Activated T-helper 1 cell treated with Interleukin-2 at 50 U/mL for 16 hours (primary cell): ENCODE measurements at places on chromosomes 13 and 19.

DNA sequence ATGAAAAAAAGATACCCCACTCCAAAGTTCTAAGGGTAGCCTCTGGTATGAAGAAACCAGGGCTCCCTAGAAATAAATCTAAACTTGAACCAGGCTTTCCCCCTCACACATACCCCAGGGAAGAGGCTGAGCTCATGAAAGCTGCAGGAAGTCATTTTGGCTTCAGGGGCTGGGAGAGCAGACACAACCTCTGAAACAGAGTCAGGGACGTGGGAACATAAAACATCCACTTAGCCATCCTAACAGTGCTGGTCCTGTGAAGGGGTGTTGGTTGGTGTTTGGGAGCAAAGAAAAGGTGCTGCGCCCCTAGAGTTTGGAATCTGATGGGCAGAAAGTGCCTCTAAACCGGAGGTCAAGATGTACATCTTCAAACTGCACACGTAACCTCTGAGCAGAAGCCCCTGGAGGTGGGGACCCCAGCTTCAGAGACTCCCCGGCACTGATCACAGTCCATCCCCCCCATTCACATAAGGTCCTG, 15.8 kb downstream of the RAB3D start:
- no peak for DNase-seq

- no peak for DNase-seq
Observed at GRCh38 chr19:51091895-51092873, 9.5 kb upstream of the KLK14 start.

DNA sequence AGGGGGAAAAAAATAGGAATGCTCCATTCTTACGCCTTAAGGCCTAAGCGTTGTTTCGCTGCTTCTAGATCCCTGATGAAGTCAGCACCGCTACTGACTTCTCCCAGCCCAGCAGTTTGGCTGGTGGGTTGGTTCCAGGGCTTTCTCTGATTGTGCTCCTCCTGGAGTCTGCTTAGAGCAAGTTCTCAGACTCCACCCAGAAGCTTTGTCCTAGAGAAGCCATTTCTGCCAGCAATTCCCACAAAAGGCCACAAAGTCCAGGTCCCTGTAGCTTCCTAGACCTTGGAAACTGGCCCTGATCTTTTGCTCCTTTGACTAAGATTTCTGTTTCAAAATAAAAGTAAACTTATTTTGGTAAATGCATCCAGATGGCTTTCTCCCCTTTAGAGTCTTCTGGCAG, 65.4 kb downstream of the KCTD12 start:
- DNase-seq, result no peak

DNA sequence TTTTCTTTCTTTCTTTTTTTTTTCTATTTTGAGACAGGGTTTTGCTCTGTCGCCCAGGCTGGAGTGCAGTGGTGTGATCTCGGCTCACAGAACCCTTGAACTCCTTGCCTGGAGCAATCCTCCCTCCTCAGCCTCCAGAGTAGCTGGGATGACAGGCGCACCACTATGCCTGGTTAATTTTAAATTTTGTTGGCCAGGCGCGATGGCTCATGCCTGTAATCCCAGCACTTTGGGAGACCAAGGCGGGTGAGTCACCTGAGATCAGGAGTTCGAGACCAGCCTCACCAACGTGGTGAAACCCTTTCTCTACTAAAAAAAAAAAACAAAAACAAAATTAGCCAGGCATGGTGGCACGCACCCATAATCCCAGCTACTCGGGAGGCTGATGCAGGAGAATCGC, 8.7 kb upstream of the SBNO2 start:
- no peak for DNase-seq

- DNase-seq, result no peak
Observed at GRCh38 chr13:112159575-112160547, 92.9 kb downstream of the SOX1 start.

- DNase-seq, result no peak
Observed at GRCh38 chr13:39602614-39603366, at the start of gene LHFPL6. TSS of gene LHFPL6 (minus strand) at chr13:39603193.

DNA sequence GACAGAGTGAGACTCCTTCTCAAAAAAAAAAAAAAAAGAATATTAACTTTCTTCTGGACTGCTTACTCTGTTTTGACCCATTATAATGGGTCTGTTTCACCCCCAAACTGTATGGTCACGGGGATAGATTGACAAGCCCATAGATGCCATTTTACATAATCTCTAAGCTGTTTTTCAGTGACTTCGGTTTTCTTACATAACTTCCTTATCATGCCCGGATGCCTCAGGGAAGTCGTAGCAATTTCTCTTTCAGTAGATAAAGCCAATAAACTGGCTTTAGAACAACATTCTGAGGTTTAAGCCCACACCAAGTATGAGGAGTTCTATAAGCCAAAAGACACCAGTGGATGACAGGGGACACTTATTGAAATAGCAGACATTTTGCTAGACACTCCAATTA, 5.9 kb upstream of the ZNF254 start:
- DNase-seq, result no peak

DNA sequence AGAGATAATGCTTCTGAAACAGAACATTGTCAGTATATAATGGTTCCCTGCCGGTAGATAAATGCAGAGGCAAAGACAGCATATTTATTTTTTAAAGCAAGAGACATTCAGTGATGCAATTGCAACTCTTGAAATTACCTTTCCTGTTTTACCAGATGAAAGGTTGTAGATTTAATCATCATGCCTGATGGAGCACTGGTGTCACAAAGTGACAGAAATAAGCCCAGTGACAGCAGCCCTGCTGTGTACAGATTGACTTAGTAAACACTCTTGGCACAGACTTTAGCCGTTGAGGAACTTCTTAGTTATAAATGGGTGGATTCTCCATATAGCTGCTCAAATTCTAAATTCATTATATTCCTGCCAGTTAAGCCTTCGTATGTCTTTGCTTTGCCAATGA, 172.5 kb downstream of the ITGBL1 start:
- DNase-seq, result no peak

- DNase-seq, result peak; percentile 9
Observed at GRCh38 chr19:14116918-14117578, 514 bp downstream of the PRKACA start.

- DNase-seq, result no peak
Observed at GRCh38 chr13:92362717-92363116, 863.9 kb upstream of the GPC6 start.

DNA sequence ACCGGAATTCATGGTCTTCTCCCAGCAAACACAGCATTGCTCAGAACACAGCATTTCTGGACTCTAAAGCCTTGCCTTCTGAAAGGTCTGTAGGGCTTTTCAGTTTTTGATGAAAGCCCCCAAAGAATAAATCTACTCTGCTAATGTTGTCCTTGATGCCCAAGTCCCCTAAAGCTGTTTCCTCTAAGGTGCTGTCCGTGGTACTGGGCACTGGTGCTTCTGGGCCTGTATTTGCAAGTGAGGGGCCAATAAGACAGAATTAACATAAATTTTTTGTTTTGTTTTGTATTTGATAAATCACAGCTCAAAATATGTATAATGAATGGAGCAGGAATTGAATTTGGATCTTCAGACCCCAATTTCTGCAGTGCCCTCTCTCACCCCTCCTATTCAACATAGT, 12.1 kb upstream of the LGALS13 start:
- DNase-seq, result no peak

DNA sequence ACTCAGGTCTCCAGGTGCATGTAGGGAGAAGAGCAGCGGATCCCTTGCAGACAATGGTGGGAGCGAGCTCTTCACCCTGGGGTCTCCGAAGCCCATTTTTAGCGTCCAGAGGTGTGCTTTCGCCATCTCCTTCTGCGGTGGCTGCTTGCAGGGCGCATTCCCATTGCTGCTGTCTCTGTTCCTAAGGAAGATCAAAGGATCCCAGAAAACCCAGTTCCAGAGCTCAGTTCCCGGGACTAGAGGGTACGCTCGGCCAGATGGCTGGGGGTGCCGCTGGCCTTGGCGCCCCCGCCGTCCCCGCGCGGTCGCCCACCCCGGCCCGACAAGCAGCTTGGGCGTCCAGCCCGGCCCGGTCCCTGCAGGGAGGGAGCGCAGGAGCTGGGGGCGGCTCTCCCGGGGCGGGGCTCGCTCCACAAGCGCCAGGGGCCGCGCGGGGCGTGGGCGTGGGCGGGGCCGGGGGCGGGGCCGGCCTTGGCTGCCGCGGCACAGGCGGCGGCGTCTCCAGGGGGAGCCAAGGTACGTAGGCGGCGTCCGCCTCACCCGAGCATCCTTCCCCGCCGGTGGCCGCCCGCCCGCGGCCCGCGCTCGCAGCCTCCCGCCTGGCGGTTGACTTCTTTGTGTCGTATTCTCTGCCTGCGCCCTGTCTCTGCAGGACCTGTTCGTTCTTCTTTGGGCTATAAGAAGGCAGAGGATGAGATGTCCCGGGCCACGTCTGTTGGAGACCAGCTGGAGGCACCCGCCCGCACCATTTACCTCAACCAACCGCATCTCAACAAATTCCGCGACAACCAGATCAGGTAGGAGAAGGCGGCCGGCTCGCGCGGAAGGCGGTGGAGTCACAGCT, 96.8 kb downstream of the ATP8A2 start:
- no peak for DNase-seq

GRCh38 chr19:16290692-16291091, 33.9 kb upstream of the KLF2 start:
- no peak for DNase-seq

- no peak for DNase-seq
Observed at GRCh38 chr19:18416778-18417249, 2.4 kb upstream of the SSBP4 start.

DNA sequence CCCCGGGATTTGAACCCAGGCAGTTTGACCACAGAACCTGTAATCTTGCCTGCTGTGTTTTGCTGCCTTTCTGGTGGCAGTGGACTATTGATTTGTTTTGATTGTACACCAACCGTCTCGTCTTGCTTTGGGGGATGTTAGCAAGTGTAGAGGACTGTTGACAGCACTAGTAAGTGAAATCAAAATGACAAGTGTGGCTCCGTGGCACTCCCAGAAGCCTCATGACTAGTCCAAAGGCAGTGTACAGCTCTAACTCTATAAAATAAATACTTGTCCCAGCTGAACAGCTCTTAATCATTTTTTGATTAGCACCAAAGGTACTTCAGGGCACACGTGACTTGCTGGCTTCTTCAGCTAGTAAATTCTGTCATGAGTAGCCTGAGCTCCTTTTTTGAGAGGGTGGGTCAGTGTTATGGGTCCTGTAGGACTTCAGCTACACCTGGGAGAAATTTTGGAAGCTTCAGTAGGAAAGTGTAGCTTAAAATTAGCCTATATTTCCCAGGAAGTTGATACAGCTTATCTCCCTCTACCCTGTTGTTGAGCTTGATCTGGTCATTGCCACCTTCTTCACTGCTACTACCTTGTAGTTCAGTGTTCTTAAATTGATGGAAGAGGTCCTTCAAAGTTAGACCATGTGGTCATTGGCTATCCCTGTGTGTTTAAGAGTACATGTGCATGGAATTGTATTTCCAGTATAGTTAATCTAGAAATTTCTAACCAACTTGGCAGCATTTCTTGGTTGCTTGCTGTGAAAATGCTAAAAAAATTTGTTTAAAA, 15.1 kb downstream of the TM9SF2 start:
- DNase-seq, result no peak

DNA sequence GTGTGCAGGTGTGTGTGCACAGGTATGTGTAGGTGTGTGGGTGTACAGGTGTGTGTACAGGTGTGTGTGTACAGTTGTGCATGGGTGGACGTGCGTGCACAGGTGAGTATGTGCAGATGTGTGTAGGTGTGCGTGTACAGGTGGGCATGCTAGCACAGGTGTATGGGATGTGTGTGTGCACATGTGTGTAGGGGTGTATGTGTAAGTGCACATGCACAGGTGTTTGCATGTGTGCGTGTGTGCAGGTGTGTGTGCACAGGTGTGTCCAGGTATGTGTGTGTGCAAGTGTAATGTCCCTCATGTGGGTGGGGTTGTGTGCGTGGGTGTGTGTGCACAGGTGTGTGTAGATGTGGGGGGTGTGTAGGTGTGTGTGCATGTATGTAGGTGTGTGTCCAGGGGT, 27.5 kb upstream of the TFDP1 start:
- DNase-seq, result no peak

GRCh38 chr13:92179223-92179622, 780.8 kb downstream of the GPC5 start:
- no peak for DNase-seq

GRCh38 chr13:29855784-29856183, 5.4 kb upstream of the UBL3 start:
- DNase-seq, result no peak

DNA sequence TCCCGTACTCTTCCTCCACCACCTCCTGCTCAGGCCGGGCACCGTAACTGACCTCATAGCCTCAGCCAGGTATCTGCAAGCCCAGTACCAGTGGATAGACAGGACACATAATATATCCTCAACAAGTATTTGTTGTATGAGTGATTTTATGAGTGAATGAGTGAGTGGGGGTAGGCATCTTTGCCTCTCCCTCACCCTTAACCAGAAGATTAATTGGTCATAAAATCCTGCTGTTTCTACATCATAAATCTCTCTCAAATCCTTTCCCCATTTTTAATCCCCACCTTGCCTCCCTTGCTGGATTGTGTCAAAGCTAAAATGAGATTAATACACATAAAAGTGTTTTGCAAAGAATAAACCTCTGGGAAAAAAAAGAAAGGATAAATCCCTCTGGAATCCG, 44.4 kb upstream of the HMGB1 start:
- DNase-seq, result no peak

GRCh38 chr13:69425235-69425634, 682.4 kb upstream of the ATXN8OS start:
- DNase-seq, result no peak

DNA sequence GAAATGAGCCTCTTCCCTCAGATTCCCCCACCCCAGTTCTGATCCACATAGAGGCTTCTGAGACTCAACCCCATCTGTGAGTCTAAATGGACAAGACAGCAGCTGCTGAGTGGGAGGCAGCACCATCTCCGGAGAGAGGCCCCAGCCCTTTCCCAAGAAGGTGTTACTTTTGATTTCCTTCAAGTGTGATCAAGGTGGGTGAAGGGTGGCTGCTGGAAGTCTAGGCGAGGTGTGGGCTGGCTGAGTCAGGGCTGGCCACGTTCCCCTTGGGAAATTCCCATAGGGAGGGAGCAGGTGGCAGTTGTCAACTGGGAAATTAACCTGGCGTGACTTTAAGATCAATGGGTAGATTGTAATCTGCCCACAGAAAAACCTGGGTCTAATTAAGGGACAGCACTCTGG, 148.0 kb downstream of the FOXO1 start:
- DNase-seq, result peak; percentile 13

DNA sequence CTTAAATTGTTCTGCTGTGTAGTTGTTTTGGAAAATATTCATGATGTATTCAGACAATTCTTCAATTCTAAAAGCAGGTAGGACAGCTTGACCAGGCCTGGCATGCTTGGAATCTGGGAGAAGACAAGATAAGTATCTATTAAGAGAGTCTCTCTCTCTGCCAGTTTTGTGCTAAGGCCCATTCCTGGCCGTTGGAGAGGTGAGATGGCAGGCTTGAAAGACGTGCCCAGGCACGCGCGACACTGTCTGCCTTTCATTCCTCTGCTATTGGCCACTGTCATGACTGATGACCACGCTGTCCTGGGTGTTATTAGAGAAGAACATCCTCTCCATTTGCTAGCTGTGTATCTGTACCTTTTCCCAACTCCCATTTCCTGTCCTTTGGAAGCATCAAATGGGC, 90.3 kb downstream of the LHFPL6 start:
- DNase-seq, result no peak
